CD4-positive, CD25-positive, alpha-beta regulatory T cell (primary cell): ENCODE measurements at places on chromosomes 16 and 17. TPM values are rescaled to one million over a fixed set of nuclear protein-coding genes. Genes with fewer than 3 reads are reported as not detected.

DNA sequence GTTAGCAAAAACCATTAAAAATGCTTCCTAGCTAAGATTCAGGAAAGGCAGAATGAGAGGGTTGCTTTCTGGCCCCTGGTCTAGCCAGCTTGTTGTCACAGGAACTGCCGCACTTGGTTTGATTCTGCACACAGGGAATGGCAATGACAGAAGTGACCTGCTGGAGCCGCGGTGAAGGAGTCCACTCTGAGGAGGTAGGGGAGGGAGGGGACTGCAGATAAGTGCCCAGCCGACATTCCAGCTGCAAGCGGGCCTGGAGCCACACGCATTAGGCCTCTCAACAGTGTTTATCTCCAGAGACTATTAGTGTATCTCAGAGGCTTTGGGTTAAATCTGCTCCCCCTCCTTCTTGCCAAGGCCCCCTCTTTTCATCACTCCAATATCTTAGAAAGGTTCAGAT lies 38.6 kb downstream of the CDRT15 start:
- peak overlapping the region; percentile 82 for H3K4me3 ChIP-seq
- H3K27me3 ChIP-seq = no peaks in the 10 kb centered on the region
- H3K27ac ChIP-seq = peak overlapping the region; percentile 91
- H3K36me3 ChIP-seq = no peaks in the 10 kb centered on the region
- peaks cover 92% of the 10 kb centered on the region for H3K4me1 ChIP-seq

- H3K4me1 ChIP-seq = no peaks in the 10 kb centered on the region
- no peaks in the 10 kb centered on the region for H3K27me3 ChIP-seq
- no peak for DNase-seq
- H3K36me3 ChIP-seq = no peaks in the 10 kb centered on the region
- H3K27ac ChIP-seq = no peak overlapping the region
- no peak overlapping the region for H3K4me3 ChIP-seq
Observed at GRCh38 chr16:50915120-50915519, 173.2 kb downstream of the CYLD start.

DNA sequence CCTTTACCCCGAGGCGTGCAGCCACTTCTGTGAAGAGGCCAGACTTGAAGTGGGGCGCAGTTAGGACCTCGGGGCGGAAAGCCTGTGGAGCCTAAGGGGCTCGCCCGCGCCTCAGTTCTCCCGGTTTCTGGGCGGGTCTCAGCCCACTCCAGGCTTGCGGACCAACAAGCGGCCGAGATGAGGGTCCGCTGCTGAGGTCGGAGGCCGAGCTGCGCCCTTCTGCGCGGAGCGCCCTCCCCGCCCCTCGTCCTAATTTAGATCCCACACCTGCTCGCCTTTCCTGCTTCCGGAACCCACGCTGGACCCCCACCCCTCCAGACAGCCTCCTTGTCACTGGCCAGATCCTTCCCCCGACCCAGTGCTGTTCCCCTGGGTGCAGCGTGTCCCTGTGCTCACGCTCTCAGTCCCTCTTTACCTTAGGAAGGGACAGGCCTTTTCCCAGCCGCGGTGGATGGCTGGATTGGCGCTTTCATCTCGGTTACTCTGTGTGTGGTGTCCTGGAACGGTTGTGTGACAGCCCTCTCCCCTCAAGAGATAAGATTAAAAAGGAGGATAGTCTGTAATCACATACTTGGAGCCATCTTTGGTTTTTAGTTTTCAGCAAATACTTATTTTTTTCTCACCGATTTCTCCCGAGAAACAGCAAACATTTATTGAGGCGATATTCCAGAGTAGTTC lies 933 bp upstream of the ATXN7L3 start:
- H3K27me3 ChIP-seq = no peaks in the 10 kb centered on the region
- peak overlapping the region; percentile 55 for H3K4me3 ChIP-seq
- peak overlapping the region; percentile 89 for H3K27ac ChIP-seq
- peaks cover 14% of the 10 kb centered on the region for H3K36me3 ChIP-seq
- H3K4me1 ChIP-seq = peaks cover 32% of the 10 kb centered on the region

GRCh38 chr17:45120558-45120957 lies 11.8 kb downstream of the PLCD3 start:
- H3K27me3 ChIP-seq = no peaks in the 10 kb centered on the region
- DNase-seq = no peak
- H3K4me3 ChIP-seq = no peak overlapping the region
- no peaks in the 10 kb centered on the region for H3K36me3 ChIP-seq

- no peaks in the 10 kb centered on the region for H3K4me1 ChIP-seq
- peaks cover 7% of the 10 kb centered on the region for H3K27me3 ChIP-seq
- H3K36me3 ChIP-seq = no peaks in the 10 kb centered on the region
- H3K4me3 ChIP-seq = no peak overlapping the region
- H3K27ac ChIP-seq = no peak overlapping the region
Observed at GRCh38 chr17:61420052-61420451, 20.4 kb downstream of the TBX2 start.

DNA sequence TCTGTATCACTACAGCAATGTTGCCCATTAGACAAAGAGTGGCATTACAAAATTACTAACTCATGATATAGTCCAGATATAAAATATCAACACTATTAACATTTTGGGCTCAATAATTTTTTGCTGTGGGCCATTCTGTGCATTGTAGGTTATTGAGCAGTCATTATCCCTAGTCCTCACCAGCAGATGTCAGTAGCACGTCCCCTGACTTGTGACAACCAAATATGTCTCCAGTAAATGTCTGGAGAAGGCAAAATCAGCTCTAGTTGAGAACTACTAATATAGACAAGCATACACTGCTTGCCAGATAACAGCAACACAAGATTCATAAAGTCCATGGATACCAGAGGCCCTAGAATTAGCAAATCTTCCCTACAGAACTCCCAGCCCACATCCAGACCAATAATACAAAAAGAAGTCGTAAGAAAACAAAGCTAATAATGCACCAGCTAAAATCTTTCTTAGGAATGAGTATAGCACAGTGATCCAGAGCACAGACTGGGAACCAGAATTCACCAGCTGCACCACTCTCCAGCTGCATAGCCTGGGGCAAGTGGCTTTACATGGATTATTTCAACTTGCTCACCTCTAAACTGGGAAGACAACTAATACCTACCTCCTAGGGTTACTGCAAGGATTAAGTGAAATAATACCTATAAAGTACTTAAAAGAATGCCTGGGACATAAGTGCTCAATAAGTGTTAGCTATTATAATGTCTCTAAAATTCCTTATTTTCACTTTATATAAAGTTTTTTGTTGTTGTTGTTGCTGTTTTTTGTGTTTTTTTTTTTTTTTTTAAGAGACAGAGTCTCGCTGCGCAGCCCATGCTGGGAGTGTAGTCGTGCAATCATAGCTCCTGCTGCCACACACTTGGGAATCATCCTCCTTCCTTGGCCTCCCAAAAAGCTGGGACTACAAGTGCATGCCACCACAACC lies 23.7 kb downstream of the HELZ start:
- peaks cover 31% of the 10 kb centered on the region for H3K36me3 ChIP-seq
- no peak overlapping the region for H3K4me3 ChIP-seq
- DNase-seq = no peak
- H3K4me1 ChIP-seq = peaks cover 5% of the 10 kb centered on the region
- no peak overlapping the region for H3K27ac ChIP-seq

DNA sequence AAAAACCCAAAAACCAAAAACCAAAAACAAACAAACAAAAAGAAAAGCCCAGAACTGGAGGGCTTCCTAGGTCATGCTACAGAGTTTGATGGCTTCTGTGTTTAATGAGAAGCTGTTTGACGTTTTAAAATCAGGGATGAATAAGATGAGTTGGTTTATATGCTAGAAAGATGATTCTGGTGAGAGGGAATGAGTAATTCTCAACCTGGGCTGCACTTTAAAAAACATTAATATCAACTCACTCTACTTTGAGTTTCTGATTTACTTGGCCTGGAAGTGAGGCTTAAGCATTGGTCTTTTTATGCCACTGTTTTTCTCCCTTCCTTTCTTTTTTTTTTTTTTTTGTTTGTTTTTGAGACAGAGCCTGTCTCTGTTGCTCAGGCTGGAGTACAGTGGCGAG lies 5.1 kb downstream of the RGS9 start:
- peaks cover 3% of the 10 kb centered on the region for H3K27me3 ChIP-seq
- no peak overlapping the region for H3K27ac ChIP-seq
- H3K4me1 ChIP-seq = peaks cover 8% of the 10 kb centered on the region
- no peak overlapping the region for H3K4me3 ChIP-seq
- no peak for DNase-seq

DNA sequence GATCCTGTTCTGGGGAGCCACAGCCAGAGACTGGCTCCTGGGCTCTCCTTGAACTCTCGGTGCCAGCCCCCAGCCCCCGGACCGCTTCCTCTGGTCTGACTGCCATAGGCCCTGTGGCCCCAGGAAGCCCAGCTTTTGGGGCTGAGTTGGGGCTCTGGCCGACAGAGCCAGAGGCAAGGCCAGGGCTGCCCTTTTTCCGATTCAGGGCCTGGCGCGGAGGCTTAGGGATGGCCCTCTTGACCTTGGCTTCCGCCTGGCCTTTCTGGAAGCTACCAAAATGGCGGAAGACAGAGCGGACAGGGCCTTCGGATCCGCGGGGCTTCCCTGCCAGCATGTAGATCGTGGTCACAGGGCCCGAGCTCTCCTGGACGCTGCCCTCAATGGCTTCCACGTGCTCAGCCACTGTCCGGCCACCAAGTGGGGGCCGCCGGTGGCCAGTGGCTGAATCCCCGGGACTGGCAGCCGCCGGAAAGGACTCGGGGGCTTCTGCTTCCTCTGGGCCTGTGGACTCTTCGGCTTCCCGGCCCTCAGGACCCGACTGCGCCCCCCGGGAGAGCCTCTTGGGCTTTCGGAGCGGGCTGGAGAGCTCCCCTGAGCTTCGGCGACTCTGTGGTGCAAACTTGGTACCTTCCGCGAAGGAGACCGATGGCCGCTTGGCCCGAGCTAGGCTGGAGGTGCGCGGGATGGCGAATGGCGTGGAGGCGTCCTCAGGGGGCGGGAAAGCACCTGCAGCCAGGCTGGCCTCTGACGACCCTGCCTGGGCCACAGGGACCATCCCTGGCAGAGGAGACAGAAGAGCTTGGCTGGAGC lies 6.4 kb upstream of the SLC43A2 start:
- H3K27me3 ChIP-seq = no peaks in the 10 kb centered on the region
- no peak overlapping the region for H3K4me3 ChIP-seq
- no peaks in the 10 kb centered on the region for H3K36me3 ChIP-seq

DNA sequence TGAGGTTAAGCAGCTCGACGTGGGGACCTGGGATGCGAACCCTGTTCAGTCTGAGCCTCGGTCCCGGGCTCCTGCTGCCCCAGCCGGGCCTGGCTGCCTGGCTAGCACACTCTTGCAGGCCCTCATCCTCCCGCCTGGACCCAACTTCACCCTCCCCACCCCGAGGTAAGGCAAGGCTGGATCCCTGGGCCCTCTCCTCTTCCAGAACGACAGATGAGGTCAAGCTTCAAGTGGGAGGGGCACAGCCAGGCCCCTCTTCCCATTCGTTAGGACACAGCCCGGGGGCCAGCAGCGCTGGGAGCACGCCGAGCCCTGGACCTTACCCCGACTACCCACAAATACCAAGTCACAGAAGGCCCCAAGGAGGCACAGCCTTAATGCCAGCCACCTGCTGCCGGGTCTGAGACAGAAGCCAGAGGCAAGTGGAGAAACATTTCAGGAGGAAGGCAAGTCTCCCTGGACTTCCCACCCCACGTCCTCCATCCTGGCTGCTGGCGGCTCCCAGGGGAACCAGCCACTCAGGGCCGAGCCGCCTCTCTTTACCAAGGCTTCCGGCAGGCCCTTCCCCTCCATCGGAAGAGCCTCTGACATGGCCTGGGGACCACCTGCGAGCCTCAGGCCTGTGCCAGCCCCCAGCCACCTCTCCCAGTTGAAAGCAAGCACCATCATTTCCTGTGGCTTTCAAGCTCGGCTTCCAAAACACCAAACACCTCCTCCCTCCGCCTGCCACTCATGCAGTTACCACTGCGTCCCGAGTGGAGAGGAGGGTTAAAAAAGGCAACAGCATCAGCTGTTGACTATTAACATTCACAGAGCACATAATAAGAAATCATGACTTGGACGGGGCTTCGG lies 59.9 kb downstream of the RPH3AL start:
- no peak overlapping the region for H3K4me3 ChIP-seq
- no peaks in the 10 kb centered on the region for H3K36me3 ChIP-seq
- H3K27me3 ChIP-seq = no peaks in the 10 kb centered on the region
- H3K27ac ChIP-seq = no peak overlapping the region

GRCh38 chr17:36059406-36059805 lies 4.7 kb upstream of the CCL18 start:
- no peaks in the 10 kb centered on the region for H3K36me3 ChIP-seq
- no peak overlapping the region for H3K4me3 ChIP-seq
- DNase-seq = no peak
- H3K27ac ChIP-seq = no peak overlapping the region

DNA sequence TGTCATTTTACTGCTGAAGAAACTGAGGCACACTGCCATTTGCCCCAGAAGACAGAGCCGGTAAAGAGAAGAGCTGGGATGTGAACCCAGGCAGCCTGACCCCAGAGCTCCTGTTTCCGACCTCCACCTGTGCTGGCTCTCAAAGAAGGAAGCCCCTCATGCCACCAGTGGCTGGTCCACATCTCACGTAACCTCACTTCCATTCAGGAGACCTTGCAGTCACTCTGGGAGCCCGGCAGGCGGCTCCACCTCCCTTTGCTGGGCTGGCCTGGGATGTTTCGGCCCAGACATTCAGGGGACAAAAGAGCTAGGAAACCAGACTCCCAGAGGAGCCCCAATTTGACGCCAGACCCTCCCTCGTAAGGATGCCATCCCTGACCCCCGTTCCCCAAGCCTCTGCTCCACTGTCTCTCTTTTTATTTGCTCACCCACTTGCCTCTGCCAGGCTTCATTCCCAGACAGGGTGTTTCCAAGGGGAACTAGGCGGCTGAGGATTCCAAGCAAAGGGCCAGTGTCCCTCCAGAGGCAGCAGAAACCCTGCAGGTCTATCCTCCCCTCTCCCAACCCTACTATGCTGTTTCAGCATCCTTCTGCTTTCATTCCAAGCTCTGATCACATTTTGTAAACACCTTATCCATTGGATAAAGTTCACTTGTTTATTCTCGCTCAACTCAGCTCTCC lies 2.8 kb downstream of the TAF1C start:
- H3K4me3 ChIP-seq = no peak overlapping the region
- H3K27me3 ChIP-seq = no peaks in the 10 kb centered on the region
- peaks cover 33% of the 10 kb centered on the region for H3K36me3 ChIP-seq
- no peak overlapping the region for H3K27ac ChIP-seq

GRCh38 chr17:58513267-58513964 lies 1.0 kb downstream of the MTMR4 start:
- peaks cover 35% of the 10 kb centered on the region for H3K36me3 ChIP-seq
- H3K4me1 ChIP-seq = peaks cover 32% of the 10 kb centered on the region
- no peak overlapping the region for H3K27ac ChIP-seq

- H3K4me3 ChIP-seq = no peak overlapping the region
- H3K27me3 ChIP-seq = no peaks in the 10 kb centered on the region
- H3K27ac ChIP-seq = no peak overlapping the region
- no peak for DNase-seq
- no peaks in the 10 kb centered on the region for H3K4me1 ChIP-seq
Observed at GRCh38 chr17:60006160-60006559, 41.6 kb upstream of the RNFT1 start.

The CSH2 gene
- 3.8 TPM for total RNA-seq

The TBC1D3C gene
- total RNA-seq = 2.0 TPM

The HS3ST3B1 gene
- 47.8 TPM for total RNA-seq

The C16orf92 gene
- total RNA-seq = not detected

The FOXK2 gene
- total RNA-seq = 55.6 TPM

The EFCAB3 gene
- not detected for total RNA-seq

The SETD1A gene
- 35.2 TPM for total RNA-seq

The CPHXL gene
- not detected for total RNA-seq

The CDRT4 gene
- 21.0 TPM for total RNA-seq

The ULK2 gene
- 12.0 TPM for total RNA-seq

The CTRB2 gene
- total RNA-seq = not detected
